Activated CD4-positive, alpha-beta T cell treated with anti-CD3 and anti-CD28 coated beads for 36 hours (primary cell): ENCODE measurements at places on chromosomes 12 and 14. TPM values are rescaled to one million over a fixed set of nuclear protein-coding genes. Genes with fewer than 3 reads are reported as not detected.

GRCh38 chr14:74425525-74426201 lies 347 bp downstream of the SYNDIG1L start:
- DNase-seq = peak; percentile 72

DNA sequence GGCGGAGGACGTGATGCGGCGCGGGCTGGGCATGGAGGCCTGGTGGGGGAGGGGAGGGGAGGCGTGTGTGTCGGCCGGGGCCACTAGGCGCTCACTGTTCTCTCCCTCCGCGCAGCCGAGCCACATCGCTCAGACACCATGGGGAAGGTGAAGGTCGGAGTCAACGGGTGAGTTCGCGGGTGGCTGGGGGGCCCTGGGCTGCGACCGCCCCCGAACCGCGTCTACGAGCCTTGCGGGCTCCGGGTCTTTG lies 303 bp downstream of the GAPDH start:
- DNase-seq = no peak

GRCh38 chr14:70317969-70318634 lies 41.4 kb downstream of the COX16 start:
- DNase-seq = peak; percentile 20

- no peak for DNase-seq
These were observed 23.2 kb upstream of the RIN3 start for GRCh38 chr14:92490239-92490959.

Gene GALNT16
- not detected for total RNA-seq

Gene PHETA1
- 1.5 TPM for total RNA-seq

Gene KRT2
- total RNA-seq = not detected
